ENCODE measurements at places on chromosomes 5 and 9.

- no peak for DNase-seq
Measured at GRCh38 chr9:128260340-128260739, 15.5 kb downstream of the GOLGA2 start.

DNA sequence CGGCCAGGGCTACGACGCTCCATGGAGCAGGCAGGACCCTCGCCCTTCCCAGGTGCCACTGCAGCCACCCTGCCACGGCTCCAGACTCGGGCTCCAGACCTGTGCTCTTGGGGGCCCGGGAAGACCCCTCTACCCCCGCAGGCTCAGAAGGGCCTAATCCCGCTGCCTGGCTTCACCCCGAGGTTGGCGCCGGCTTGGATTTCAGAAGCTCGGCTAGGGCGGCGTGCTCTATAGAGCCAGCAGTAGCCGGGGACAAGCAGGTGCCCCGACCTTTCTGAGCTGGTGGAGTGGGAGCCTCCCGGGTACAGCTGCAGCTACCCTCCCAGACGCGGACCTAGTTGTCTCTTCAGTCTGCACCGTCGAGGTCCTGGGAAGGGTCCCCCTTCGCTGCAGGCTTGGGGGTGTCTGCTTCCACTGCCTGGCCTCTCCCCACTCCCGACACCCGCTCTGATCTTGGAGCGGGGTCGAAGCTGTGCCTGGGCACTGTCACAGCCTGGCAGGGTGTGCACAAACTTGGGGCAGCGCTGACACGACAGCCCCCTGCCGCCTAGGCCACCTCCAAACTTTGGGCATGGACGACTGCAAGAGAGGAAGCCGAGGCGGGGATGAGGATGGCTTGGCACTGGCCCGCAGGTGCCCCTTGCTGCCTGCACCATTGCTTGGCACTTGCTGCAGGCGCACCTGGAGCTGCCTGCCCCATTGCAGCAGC is 1366.1 kb upstream of the CDH9 start:
- no peak for DNase-seq

DNA sequence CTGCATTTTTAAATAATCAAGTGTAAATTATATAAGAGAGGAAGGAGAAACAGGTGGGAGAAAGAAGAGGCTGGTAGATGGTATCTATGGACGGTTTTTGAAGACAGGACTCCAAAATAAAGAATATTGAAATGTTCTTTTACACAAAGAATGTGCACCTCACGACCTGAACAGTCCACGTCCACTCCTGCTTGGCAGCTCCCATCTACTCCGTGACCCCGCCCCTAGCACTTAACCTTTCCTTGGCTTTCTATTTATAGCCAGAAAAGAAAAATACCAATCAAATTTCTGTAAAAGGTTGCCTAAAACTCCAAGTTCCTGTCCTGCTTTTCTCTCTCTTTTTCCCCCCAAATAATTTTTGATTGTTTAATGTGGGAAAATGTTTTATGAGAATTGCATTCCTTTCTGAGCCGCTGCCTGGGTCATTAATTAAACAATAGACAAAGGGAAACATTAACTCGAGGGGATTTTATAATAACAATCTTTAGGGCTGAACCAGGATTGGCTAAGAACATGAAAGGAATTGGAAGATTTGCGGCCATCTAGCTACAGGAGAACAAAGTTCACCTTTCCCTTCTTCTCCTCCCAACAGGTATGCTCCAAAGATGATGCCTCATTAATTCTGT is 173.6 kb upstream of the MAP3K1 start:
- DNase-seq = no peak

DNA sequence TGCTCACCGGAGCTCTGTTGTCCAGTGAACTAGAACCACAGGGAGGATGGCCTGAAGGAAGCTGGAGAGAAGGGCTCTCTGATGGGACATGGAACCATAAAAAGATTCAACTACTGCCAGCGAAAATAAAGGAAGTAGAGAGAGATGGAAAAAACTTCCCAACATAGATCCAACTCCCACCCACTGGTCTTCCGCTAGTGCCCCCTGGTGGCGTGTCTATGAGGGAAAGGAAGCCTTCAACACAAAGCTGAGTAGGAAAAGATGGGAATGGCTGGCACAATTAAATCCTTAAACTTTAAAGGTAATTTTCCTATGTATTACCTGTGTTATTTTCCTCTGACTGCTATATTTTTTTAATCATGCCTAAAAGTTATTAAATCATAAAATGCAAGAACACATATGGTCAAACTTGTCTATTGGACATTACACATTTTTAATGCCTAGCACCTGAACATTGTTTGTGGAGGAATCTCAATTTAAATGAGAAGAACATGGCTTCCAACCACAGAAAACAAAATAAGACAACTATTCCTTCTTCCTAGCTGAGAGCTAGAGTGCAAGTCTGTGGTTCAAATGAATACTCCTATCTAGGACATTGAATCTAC is 51.5 kb downstream of the CEP120 start:
- DNase-seq = no peak

GRCh38 chr9:130892477-130893304 is 3.9 kb downstream of the QRFP start:
- no peak for DNase-seq

GRCh38 chr5:6652025-6652424 is 18.8 kb downstream of the SRD5A1 start:
- no peak for DNase-seq

- DNase-seq = no peak
Measured at GRCh38 chr9:126125992-126126409, 200.6 kb upstream of the MVB12B start.

- no peak for DNase-seq
Measured at GRCh38 chr5:155833287-155833686, 493.7 kb upstream of the SGCD start.

Data from central memory CD8-positive, alpha-beta T cell (primary cell).